ENCODE measurements at places on chromosomes 5 and 9. TPM values are rescaled to one million over a fixed set of nuclear protein-coding genes. Genes with fewer than 3 reads are reported as not detected.

DNA sequence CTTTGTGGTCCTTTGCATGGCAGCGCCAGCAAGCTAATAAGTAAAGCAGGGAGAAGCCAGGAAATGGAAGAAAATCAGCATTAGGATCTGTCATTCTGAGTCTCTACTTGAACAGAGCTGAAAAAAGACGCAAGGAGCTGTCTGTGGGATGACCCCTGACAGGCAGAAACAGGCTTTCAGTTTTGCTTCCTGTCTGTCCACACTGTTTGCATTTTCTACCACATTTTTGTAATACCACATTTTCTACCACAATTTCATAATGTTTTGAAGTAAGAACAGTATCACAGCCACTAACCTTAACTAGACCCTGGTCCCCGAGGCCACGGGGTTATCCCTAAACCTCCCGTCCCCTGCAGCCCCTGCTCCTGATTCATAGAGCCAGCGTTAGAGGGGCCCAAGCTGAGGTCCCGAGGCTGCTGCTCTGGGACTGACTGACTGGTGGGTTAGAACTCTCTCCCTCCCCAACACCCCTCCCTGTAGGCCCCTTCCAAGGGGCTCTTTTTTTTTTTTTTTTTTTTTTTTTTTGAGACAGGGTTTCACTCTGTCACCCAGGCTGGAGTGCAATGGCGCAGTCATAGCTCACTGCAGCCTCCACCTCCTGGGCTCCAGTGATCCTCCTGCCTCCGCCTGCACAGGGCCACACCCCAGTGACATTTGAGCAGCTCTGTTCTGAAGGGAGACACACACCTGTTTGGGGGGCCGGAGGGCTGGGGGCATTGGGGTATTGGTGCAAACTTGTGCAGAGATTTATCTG lies 4.0 kb upstream of the CLIC3 start:
- peaks cover 4% of the 10 kb centered on the region for H3K4me1 ChIP-seq
- DNase-seq, result no peak
- H3K27ac ChIP-seq, result no peak overlapping the region
- no peaks in the 10 kb centered on the region for H3K36me3 ChIP-seq

GRCh38 chr5:16626696-16627264 lies 10.0 kb upstream of the RETREG1 start:
- H3K27ac ChIP-seq, result no peak overlapping the region
- no peaks in the 10 kb centered on the region for H3K4me1 ChIP-seq
- H3K36me3 ChIP-seq, result no peaks in the 10 kb centered on the region
- no peak overlapping the region for H3K4me3 ChIP-seq

GRCh38 chr5:139668064-139668880 lies 20.1 kb downstream of the CXXC5 start:
- peak overlapping the region; percentile 67 for H3K4me3 ChIP-seq
- peak; percentile 74 for DNase-seq
- H3K4me1 ChIP-seq, result peaks cover 19% of the 10 kb centered on the region
- peak overlapping the region; percentile 93 for H3K27ac ChIP-seq

DNA sequence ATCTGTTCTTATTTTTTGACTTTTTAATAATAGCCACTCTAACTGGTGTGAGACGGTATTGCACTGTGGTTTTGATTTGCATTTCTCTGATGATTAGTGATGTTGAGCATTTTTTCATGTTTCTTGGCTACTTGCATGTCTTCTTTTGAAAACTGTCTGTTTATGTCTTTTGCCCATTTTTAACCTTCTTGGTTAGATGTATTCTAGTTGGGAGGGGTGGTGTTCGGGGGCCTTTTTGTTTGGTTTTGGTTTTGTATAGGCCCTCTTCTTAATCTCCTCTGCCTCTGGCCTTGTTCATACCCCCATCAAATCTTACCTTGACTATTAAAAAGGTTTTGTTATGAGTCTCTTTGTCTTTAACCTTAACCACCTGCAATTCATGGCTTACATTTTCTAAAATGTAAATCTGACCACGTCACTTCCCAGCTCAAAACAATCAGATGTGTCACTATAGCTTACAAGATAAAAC lies 107.8 kb upstream of the NR4A3 start:
- H3K27ac ChIP-seq, result no peak overlapping the region
- no peaks in the 10 kb centered on the region for H3K4me1 ChIP-seq
- DNase-seq, result no peak
- H3K4me3 ChIP-seq, result no peak overlapping the region
- H3K36me3 ChIP-seq, result no peaks in the 10 kb centered on the region

DNA sequence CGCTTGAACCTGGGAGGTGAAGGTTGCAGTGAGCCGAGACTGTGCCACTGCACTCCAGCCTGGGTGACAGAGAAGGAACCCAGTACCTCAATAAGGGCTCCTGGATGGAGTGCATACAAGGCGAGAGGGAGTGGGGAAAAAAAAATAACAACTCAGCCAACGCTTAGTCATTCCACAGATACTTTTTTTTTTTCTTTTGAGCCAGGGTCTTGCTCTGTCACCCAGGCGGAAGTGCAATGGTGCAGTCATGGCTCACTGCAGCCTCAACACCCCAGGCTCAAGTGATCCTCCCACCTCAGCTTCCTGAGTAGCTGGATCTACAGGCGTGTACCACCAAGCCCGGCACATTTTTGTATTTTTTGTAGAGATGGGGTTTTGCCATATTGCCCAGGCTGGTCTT lies 59.5 kb upstream of the GGTA1 start:
- no peak overlapping the region for H3K27ac ChIP-seq
- no peaks in the 10 kb centered on the region for H3K36me3 ChIP-seq

DNA sequence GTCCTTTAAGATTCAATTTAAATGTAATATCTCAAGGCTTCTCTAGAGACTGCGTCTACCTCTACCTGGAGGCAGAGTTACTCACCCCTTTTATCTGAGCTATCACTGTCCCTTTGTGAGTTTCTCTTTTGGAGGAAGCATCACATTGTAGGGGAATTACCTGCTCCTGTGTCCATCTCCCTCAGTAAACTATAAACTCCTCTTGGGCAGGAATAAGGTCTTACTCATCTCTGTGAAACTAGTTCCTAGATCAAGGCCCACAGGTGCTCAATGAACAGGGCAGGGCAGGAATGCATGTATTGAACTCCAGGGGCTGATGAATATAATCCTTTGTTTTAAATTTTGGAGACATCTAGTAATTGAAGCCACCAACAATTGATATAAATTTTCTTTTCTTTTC lies 139.8 kb upstream of the ERCC6L2 start:
- no peaks in the 10 kb centered on the region for H3K36me3 ChIP-seq
- H3K4me1 ChIP-seq, result no peaks in the 10 kb centered on the region
- no peaks in the 10 kb centered on the region for H3K27me3 ChIP-seq
- no peak overlapping the region for H3K27ac ChIP-seq

GRCh38 chr9:116377179-116377798 lies 223.7 kb downstream of the PAPPA start:
- peaks cover 22% of the 10 kb centered on the region for H3K4me1 ChIP-seq
- H3K27me3 ChIP-seq, result no peaks in the 10 kb centered on the region
- H3K4me3 ChIP-seq, result no peak overlapping the region

- no peak overlapping the region for H3K4me3 ChIP-seq
- peaks cover 8% of the 10 kb centered on the region for H3K4me1 ChIP-seq
- peak; percentile 82 for DNase-seq
- no peaks in the 10 kb centered on the region for H3K27me3 ChIP-seq
- peaks cover 6% of the 10 kb centered on the region for H3K36me3 ChIP-seq
- no peak overlapping the region for H3K27ac ChIP-seq
These were observed 2.2 kb upstream of the CCDC125 start for GRCh38 chr5:69334793-69335268.

GRCh38 chr5:116739571-116739970 lies 164.9 kb upstream of the SEMA6A start:
- no peaks in the 10 kb centered on the region for H3K27me3 ChIP-seq
- no peaks in the 10 kb centered on the region for H3K36me3 ChIP-seq
- no peak overlapping the region for H3K4me3 ChIP-seq
- no peaks in the 10 kb centered on the region for H3K4me1 ChIP-seq
- DNase-seq, result no peak

- no peaks in the 10 kb centered on the region for H3K4me1 ChIP-seq
- H3K36me3 ChIP-seq, result peaks cover 90% of the 10 kb centered on the region
- DNase-seq, result no peak
- H3K27ac ChIP-seq, result no peak overlapping the region
- H3K27me3 ChIP-seq, result no peaks in the 10 kb centered on the region
These were observed 75.8 kb downstream of the GOLPH3 start for GRCh38 chr5:32098291-32098690.

- no peaks in the 10 kb centered on the region for H3K36me3 ChIP-seq
- H3K27ac ChIP-seq, result no peak overlapping the region
- DNase-seq, result no peak
- H3K4me1 ChIP-seq, result peaks cover 10% of the 10 kb centered on the region
- H3K4me3 ChIP-seq, result no peak overlapping the region
- H3K27me3 ChIP-seq, result no peaks in the 10 kb centered on the region
These were observed 236.6 kb upstream of the ACTBL2 start for GRCh38 chr5:57719216-57719615.

DNA sequence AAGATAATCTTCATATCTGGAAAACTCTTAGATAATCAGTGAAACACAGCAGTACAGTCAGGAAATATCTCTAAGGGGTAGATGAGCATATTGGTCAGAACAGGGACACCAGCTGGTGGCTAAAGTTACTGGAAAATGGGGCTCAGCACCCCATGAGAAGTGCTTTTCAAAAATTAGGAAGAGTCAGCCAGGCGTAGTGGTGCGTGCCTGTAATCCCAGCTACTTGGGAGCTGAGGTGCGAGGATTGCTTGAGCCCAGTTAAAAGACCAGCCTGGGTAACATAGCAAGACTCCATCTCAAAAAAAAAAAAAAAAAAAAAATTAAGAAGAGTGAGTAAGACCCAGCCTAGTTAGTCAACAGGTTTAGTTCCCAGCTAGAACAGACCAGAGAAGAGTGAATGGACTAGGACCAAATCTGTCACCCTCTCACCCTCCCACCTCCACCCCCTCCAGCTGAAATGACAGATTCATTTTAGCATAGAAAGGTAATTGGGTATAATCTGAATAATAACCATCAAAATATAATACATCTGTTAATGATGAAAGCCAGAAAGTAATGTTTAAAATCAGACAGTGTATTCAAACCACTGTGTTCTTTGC lies 120.9 kb downstream of the CDC42SE2 start:
- H3K27me3 ChIP-seq, result no peaks in the 10 kb centered on the region
- peak overlapping the region; percentile 32 for H3K27ac ChIP-seq
- H3K4me3 ChIP-seq, result no peak overlapping the region
- peaks cover 24% of the 10 kb centered on the region for H3K4me1 ChIP-seq
- H3K36me3 ChIP-seq, result peaks cover 69% of the 10 kb centered on the region

Gene FAM153A
- not detected for total RNA-seq

Gene ADAMTS6
- 17.8 TPM for total RNA-seq

Gene GLDC
- 2.9 TPM for total RNA-seq

Gene FST
- 6.2 TPM for total RNA-seq

Gene KIF4B
- not detected for total RNA-seq

Gene ACOT12
- total RNA-seq, result not detected

Gene MYMK
- not detected for total RNA-seq
